ENCODE measurements at places on chromosomes 12 and 14. TPM values are rescaled to one million over a fixed set of nuclear protein-coding genes. Genes with fewer than 3 reads are reported as not detected.

DNA sequence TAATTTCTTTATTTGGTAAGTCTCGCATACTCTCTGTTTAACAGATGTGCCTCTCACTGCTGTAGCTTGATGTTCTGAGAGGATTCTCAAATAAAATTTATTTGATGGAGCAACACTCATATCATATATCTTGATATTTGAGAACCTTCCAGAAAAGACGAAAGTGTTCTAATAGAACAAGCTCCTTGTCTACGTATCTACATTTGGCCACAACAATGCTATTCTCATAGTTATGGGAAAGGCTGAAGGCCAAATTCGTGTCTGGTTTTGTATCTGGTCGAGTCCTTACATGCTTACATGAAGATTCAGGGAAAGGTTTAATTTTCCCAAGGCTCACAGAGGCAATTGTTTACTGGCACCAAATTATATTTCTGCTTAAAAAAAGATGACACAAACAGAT is 186.7 kb upstream of the SLC38A2 start:
- no peak for DNase-seq

- no peak for DNase-seq
Measured at GRCh38 chr12:52461693-52462092, 9.7 kb upstream of the KRT6B start.

GRCh38 chr12:3278681-3279414 is 201.7 kb downstream of the TSPAN9 start:
- DNase-seq, result no peak

- no peak for DNase-seq
Measured at GRCh38 chr14:54669721-54670561, 103.0 kb downstream of the SAMD4A start.

SIX6 gene
- not detected for total RNA-seq
